Iris pigment epithelial cell (primary cell): ENCODE measurements at places on chromosomes 2 and 18.

- DNase-seq: peak; percentile 48
Observed at GRCh38 chr2:135664623-135665068, 77.0 kb upstream of the UBXN4 start.

- DNase-seq: no peak
Observed at GRCh38 chr2:107276034-107276433, 390.1 kb upstream of the ST6GAL2 start.

DNA sequence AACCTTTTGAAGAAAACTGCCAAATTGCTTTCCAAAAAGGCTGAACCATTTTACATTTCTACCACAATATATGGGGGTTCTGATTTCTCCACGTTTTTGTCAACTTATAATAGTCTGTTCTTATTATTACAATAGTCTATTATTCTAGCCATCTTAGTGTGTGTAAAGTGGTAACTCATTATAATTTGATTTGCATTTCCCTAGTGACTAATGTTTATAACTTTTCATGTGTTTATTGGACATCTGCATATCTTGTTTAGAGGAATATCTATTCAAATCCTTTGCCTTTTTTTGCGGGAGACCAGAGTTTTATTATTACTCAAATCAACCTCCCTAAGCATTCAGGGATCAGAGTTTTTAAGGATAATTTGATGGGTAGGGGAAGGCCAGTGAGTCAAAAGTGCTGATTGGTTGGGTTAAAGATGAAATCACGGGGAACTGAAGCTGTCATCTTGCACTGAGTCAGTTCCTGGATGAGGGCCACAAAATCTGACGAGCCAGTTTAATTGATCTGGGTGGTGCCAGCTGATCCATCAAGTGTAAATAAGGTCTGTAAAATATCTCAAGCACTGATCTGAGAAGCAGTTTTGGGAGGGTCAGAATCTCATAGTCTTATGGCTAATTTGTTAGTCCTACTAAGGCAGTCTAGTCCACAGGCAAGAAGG, 303.4 kb upstream of the NCKAP5 start:
- no peak for DNase-seq

DNA sequence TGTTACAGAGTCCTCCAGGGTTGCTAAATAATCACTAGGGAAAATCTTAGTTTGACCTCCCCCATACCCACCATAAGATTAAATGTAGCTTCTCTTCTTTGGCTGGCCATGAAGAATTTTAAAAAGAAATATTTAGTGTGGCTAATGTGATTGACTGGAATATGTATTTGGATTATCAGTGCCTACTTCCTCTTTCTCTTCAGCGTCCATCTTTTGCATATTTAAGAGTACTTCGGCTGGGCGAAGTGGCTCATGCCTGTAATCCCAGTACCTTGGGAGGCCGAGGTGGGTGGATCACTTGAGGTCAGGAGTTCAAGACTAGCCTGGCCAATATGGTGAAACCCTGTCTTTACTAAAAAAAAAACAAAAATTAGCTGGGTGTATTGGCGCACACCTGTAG, 28.8 kb downstream of the ADAM23 start:
- no peak for DNase-seq
